Activated CD4-positive, CD25-positive, alpha-beta regulatory T cell treated with anti-CD3 and anti-CD28 coated beads, Interleukin-2, amount 50 U/mL, for 72 hours (primary cell): ENCODE measurements at places on chromosomes 13 and 19.

DNA sequence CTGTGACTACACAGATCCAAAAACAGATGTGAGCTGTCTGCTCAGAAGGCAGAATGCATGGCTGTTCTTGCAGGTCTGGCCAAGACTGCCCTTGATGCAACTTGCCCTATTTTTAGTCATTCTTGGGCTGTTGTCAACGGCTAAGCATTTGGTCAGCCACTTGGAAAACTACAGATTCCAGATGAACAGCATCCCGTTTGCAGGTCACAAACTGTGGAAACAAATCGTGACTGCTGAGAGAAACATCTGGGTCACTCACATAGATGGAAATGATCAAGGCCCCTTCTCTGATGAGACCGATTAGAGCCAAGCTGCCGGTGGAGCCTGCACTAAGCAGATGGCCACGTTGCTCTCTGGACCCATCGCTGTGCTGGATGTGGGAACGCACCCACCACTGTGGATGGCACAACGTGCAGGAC, 15.4 kb upstream of the METTL21C start:
- DNase-seq = no peak

GRCh38 chr19:15479391-15480345, at the start of gene PGLYRP2:
Gene PGLYRP2, minus strand, starts transcription at chr19:15479501. Its CDS starts 130 bp downstream, at chr19:15479371.
- no peak for DNase-seq

DNA sequence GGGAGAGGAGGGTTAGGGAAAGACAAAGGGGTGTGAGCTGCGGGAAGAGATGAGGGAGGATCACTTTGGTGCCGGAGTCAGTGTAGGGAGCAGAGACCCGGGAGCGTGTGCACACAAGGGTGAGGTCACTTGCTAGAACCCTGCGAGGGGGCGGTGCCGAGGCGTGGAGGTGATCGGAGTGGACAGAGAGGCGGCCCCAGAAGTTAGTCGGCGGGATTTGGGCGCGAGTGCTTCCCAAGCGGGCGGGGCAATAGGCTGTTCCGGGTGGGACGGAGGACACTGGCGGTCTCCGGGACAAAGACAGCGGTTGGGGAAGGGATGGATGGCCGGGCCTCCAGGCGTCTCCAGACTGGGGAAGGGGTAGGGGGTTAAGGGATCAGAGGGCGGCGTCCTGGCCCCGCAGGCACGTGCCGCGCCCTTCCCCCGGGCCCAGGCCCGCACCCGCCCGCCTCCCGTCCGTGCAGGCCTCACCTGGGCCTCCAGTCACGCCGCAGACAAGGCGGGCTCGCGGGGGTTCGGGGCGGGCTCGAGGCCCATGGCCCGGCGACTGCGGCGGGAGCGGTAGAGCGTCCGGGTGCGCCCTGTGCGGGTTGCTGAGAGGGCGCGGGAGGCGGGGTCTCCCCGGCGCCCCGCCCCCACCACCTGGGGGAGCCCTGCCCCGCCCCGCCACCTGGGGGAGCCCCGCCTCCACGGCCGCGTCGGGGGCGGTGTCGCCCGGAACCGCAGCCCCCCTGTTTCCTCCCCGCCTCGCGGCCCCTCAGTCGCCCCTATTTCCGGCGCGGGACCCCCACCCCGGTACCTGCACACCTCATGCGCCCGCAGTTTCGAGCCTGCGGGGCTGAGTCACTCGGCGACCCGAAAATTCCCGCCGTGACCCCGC, at the start of gene LPAR2:
TSS of gene LPAR2 (minus strand) at position 600 of the 880 bp plus-strand sequence. CDS start 945 bp downstream, outside the sequence.
- DNase-seq = peak; percentile 74

GRCh38 chr13:28099396-28100149, 803 bp downstream of the FLT3 start:
- DNase-seq = no peak

DNA sequence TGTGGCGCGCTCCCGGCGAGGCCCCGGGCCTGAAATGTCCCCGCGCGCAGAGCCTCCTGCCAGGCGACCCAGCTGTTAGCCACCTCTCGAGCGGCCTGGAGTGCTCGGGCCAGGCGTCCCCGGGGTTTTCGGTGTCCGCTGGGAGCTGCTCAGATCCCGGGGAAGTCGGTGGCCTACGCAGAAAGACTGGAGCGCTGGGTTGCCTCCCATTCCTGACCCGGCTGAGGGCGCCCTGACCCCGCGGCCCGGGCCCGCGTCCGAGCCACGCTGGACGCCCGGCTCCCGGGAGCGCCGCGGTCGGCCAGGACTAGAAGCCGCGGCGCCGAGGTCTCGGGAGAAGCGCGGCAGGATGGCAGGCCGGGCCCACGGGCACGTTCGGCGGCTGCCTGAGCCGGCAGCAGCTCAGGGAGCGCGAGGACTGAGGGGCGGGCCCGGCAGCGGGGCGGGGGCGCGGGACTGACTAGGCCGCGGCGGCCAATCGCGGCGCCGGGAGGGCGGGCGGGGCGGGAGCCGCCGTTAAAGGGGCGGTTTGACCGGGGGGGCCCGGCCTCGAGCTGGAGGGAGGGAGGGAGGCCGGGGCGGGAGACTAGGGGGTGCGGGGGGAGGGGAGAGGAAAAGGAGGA, 1.3 kb upstream of the ZIC2 start:
- DNase-seq = no peak

DNA sequence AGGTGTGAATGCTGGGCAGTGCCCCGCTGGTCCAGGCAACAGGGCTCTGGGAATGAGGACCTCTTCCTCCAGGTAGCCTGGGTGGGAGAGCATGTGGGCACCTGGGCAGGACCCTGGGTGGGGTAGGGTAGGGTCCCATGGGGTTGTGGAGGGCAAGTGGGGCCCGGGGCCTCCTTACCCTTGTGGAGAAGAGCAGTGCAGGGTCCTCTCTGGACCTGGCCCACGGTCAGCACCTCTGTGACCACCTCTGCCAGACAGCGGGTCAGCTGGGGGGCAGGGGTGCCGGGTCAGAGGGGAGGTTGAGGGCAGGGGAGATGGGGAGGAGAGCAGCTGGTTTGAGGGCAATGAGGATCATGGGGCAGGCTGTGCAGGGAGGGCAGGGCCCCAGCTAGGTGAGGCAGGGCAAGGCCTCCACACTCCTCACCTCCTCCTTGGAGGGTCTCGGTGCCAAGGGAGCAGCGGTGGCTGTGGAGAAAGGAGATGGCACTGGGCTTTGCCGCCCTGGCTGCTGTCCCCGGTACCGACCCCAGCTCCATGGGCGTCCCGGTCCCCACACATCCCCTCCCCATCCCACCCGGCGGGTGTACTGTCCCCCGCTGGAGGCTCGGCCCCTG, 491 bp downstream of the CCER2 start:
- no peak for DNase-seq

- no peak for DNase-seq
Observed at GRCh38 chr19:13103581-13104359, 1.1 kb upstream of the LYL1 start.

DNA sequence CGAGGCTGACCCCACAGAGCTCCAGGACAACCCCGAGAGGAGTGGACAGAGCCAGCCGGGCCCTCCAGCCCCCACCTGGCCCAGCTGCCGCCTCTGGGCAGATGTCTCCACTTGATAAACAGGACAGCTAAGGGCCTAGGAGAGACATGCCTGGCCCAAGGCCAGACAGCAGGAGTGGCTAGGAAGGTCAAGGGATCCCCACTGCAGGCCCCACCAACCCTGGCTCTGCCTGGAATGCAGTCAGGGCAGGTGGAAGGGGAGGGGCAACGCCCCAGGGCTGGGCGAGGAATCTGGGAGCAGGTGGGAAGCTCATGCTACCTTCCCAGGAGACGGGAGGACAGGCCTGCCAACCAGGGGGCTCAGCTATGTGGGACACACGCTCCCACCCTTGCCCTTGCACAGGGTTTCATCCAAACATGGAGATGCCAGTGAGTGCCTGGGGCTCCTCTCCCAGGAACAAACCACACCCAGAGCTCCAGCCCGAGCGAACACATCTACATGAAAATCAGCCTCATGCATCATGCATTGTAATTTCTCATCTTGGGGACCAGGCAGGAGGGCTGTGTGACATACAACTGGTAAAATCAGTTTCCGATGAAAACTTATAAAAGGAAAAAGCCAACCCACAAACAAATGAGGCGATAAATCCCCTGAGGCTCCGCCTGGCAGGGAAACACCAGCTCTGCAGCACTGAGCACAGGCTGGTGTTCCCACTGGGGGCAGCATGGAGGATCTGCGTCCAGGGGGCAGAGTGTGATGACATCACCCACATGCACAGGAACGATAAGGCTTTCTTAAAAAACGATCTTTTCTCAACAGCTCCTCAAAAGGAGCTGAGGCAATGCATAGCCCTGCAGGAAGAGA, 25.0 kb downstream of the SH3GL1 start:
- DNase-seq = no peak

- no peak for DNase-seq
Observed at GRCh38 chr13:101155920-101156319, 260.4 kb downstream of the NALCN start.

DNA sequence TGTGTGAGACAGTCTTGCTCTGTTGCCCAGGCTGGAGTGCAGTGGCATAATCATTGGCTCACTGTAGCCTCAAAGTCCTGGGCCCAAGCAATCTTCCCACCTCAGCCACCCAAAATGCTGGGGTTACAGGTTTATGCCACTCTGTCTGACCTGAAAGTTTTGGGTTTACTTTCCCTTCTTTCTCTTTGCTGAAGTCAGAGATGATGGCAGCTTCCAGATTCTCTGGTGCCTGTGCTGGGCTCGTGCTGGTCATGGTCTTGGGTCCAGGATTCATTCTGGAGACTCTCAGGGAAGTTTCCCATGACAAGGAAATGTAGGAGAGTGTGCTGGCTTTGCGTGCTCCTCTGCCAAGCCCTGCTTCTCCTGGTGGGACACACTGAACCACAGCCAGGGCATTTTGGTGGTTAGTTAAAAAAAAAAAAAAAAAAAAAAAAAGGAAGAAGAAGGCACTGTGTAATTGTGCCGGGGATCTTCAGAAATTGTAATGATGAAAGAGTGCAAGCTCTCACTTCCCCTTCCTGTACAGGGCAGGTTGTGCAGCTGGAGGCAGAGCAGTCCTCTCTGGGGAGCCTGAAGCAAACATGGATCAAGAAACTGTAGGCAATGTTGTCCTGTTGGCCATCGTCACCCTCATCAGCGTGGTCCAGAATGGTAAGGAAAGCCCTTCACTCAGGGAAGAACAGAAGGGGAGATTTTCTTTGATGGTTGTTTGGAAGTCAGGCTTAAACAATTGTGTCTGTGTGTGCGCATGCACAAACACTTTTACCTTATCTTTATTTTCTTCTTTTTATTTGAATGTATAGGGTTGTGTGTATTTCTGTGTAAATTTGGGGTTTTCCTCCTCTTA, at the start of gene ALOX5AP:
TSS of gene ALOX5AP (plus strand) at position 519 of the 847 bp plus-strand sequence. CDS start at position 582, 63 bp downstream.
- no peak for DNase-seq

GRCh38 chr19:55161571-55162322, 4.2 kb upstream of the TNNI3 start:
- no peak for DNase-seq

- no peak for DNase-seq
Observed at GRCh38 chr19:42069619-42070351, at the start of gene GRIK5. Gene GRIK5, minus strand, starts transcription at chr19:42070206. Its CDS starts 4,436 bp downstream, at chr19:42065770.

GRCh38 chr19:4600893-4601292, 38.4 kb upstream of the TNFAIP8L1 start:
- DNase-seq = no peak

DNA sequence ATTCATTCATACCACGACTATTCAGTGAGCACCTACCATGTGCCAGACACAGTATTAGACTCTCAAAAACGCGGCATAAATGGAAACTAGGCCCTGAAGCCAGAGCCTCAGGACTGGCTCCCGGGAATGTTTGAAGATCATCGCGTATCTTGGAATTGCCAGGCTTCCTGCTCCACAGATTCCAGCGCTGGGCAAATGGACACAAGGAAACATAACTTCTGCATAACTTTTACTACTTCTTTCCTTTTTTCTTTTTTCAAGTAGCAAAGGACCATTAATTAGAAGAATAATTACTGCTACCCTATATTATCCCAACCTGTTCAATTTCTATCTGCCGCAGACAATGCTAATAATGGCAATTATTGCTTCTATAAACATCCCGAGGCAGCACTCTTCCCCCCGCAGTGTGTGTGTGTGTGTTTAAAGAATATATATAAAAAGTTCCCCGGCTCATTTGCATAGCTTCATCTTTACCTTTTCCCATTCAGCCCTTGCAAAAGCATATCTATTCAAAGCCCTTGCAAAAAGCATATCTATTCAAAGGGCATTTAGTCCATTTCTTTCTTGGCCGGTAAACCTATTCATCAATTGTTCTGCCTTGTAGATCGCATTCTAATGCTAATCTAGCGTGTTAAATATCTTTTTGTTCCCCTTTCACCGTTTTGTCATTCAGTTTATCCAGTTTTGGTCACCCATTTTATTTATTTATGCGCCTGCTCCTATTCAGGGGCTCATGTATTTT, 6.1 kb downstream of the SOX21 start:
- DNase-seq = no peak

DNA sequence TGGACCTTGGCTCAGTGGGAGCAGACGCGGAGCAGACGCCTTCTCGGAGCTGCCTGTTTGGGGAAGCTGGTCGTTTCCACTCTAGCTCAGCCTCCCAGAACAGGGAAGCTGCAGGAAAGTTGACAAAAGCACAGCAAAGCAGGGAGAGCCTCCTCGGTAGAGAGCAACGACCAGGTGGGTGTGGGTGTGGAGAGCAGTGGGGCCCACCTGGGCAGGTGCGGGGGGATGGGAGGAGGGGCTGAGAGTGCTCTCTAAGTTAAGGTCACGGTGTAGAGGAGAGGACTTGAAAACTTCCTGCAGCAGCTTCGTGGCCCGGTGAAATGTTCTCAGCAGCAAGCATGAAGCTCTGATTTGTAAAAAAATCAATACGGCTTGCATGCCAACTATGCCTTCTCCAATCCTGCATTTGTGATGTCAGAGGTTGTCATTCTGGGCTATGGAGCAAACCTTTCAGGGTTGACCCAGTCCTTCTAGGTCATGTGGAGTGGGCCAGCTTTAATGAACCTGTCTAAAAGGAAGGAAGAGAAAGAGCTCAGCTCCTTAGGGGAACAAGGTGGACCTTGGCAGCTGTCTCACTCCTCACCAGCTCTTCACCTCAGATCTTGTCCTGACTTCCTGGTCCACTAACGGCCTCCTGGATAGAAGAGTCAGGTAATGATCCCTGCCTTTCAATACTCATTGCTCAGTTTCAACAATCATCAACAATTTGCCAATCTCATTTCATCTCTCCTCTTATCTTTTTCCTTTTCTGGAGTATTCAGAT, 85.8 kb upstream of the UBL3 start:
- no peak for DNase-seq

- DNase-seq = peak; percentile 47
Observed at GRCh38 chr19:5949792-5950305, 28.1 kb downstream of the RANBP3 start.

- DNase-seq = peak; percentile 37
Observed at GRCh38 chr19:44643605-44644401, at the start of gene PVR. Gene PVR, plus strand, starts transcription at chr19:44643910. Its CDS starts 187 bp downstream, at chr19:44644097.

- DNase-seq = no peak
Observed at GRCh38 chr19:40524655-40525054, 52.0 kb upstream of the SHKBP1 start.

- no peak for DNase-seq
Observed at GRCh38 chr19:32702010-32702409, 10.4 kb downstream of the NUDT19 start.

DNA sequence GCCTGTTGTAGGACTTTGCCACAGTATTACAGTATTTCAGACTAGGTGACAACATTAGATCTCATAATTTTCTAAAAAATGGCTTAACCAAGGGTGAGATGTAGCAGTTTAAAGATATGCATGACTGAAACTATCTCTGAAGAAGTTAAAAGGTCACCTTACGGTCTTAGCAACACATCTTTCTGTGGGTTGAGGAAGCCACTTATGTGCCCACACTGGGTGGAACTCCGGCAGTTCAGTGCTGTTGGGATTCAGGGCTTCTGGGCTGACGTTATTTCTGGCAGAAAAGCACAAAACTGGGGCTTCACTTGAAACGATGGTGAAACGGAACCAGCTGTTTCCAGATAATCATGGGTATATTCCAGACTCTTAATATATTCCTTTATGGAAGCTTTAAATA, 697.3 kb downstream of the PCDH9 start:
- no peak for DNase-seq

GRCh38 chr13:111667757-111668156, 347.3 kb downstream of the TEX29 start:
- no peak for DNase-seq

GRCh38 chr13:30394751-30395191, 27.5 kb upstream of the UBE2L5 start:
- no peak for DNase-seq
